ENCODE measurements at places on chromosomes 1 and 21.

- no peak for DNase-seq
Measured at GRCh38 chr1:15992187-15992553, 11.9 kb upstream of the SRARP start.

GRCh38 chr1:211920141-211920572, 89.6 kb upstream of the LPGAT1 start:
- no peak for DNase-seq

DNA sequence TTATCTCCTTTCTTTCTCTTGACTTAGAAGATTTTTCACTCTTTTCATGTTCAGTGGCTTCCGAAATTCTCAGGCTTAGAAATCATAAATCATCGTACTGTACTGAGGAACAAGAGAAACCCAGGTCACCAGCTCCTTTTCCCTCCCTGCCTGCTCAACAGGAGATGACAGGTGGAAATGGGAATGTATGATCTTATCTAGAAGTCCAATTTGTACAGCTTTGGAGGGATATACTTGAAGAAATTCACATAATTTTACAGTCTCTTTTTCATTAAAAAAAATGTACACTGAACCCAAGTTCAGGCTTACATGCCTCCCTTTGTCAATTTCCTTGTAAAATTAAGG, 11.7 kb downstream of the EVA1C start:
- DNase-seq, result no peak

GRCh38 chr1:92030656-92031107, 897 bp downstream of the EPHX4 start:
- no peak for DNase-seq

DNA sequence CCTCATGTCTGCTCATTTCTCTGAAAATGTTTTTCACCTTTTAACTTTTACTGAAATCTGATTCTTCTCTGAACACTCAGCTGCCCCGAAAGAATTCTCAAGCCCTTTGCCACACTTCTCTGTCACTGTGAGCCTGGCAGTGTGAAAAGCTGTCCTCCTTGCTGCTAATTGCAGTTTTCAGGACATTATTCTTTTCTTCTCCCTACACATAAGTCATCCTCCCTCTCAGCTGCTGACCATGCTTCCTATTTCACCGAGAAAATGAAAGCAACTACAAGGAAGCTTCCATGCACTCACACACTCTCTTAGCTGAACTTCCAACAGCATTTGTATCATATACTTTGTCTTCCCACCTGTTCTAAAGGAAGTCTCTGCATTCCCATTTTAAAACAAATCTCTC, 15.8 kb downstream of the OLFM3 start:
- no peak for DNase-seq
